ENCODE measurements at places on chromosomes 2 and 18.

GRCh38 chr2:46748121-46748520 is 167.5 kb downstream of the MCFD2 start:
- DNase-seq: no peak

GRCh38 chr2:199085261-199085660 is 372.5 kb downstream of the SATB2 start:
- DNase-seq: no peak

DNA sequence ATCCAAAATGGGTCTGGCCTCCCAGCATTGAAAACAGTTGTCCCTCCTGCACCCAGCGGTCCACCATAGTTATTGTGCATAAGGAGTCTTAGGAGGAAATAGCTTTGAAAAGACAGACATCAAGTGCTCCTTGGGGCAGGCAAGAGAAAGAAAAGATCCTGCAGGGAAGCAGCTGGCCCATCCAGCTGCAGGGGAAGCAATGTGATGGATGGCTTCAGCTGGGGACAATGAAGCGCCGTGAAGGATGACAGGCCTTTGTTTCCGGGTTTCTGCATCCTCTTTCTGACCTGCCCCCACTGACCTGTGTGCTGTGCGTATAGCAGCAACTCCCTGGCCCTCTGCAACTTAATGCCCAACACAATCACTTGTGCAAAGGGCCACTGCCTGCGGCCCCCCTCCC is 142.9 kb upstream of the NCKAP5 start:
- DNase-seq: no peak

- no peak for DNase-seq
These were observed 48.2 kb upstream of the CCDC141 start for GRCh38 chr2:179098080-179098689.
